ENCODE measurements at places on chromosomes 5 and 9.

DNA sequence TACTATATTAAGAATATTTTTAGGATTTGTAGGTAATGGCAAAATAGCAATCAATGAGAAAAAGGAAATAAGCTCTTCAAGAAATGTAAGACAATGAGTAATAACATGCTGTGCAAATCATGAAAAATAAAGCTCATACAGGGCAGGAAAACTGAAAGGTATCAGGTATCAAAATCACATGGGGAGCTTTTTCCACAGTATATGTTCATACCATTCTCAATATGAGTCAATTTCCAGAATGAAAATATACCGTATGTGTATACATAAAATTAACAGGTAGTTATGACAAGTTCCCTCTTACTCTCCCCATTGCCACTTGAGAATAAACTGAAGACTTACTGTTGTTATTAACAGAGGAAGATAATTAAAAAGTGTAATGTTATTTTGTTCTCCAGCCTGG lies 35.9 kb downstream of the EFCAB9 start:
- no peak for DNase-seq

DNA sequence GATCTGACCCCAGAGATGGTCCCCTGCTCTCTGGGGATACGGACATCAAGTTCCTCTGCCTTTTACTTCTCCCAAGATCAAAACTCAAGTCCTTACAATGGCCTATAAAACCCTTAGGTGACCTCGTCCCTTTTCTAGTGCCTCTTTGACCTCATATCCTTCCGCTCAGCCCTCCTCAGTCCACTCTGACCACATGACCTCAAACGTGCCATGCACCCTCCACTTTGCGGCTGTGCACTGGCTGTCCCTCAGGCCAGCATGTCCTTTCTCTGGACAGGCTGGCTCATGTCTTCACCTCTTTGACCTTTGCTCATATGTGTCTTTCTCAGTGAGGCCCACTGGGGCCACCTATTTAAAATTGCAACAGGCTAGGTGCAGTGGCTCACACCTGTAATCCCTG lies 14.7 kb downstream of the TRMO start:
- no peak for DNase-seq

DNA sequence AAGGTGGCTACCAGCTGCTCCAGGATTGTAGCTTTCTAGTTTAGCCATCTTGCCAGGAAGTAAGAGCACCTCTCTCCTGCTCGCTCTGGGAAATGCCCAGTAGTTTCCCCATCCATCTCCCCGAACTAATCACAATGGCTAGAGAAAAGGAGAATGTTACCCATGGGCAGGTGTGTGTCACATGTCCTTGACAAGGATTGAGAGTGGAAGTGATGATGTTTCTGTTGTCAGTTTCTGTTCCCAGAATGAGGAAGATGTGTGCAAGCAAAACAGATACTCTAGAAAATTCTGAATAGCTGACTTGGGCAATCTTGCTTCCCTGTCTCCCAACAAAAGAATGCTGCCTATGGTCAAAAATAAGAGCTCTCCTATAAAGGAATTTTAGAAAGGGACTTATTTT lies 429.5 kb downstream of the EBF1 start:
- DNase-seq, result no peak

GRCh38 chr5:55177078-55177477 lies 4.1 kb upstream of the CDC20B start:
- DNase-seq, result no peak

DNA sequence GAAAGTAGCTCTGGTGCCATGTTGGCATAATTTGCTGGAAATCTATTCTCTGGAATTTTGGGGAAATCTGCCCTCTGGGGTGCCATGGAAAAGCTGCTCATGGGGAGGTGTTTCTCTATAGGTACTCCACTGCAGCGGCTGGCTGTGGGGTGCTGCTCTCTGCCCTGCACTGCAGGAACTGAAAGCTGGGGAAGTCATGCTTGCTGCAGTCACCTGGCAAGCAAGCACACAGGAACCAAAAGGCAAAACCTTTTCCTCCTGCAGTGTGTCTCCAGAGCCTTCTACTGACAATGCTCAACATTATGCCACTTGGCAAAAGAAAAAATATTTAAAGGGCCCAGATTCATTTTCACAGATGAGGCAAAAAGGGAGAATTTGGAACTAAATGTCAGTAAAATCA lies 25.8 kb upstream of the CARNMT1 start:
- no peak for DNase-seq

- DNase-seq, result no peak
These were observed 2.6 kb upstream of the DAPK1 start for GRCh38 chr9:87494970-87495471.

DNA sequence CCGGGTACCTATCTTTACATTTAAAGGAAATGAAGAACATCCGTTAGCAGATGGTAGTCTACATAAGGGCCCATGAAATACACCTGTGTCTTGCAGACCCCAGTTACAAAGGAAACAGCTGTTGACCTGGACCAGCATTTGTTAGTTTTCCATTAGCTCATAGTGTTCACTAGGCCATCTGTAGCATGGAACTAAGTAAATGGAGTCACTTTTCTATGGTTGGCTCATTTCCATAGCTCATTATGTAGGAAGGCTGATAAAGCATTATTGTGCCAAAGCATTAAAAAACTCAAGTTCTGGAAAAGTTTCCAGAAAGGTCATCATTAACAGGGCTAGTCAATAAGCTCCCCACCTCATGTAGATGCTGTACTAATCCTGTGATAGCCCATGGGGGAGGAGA lies 62.1 kb downstream of the PCSK1 start:
- no peak for DNase-seq

- no peak for DNase-seq
These were observed 199.3 kb upstream of the ACTBL2 start for GRCh38 chr5:57681942-57682341.

DNA sequence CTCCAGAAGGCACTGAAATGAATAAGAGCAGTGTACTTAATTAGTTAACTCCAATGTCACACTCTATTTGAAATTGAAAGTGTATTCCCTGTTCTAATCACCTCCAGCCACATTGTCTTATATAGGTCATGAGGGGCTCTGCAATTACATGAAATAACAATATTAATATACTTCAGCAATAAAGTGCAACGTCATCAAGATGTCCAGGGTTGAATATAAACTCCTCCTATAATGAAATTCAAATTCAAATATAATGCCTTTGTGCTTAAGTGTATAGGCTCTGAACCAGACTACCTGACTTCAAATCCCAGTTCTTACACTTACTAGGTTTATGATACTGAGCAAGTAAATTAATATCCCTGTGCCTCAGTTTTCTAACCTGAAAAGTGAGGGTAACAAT lies 195.6 kb upstream of the SMC2 start:
- DNase-seq, result no peak

GRCh38 chr5:43420241-43420640 lies 8.1 kb upstream of the CCL28 start:
- DNase-seq, result no peak

DNA sequence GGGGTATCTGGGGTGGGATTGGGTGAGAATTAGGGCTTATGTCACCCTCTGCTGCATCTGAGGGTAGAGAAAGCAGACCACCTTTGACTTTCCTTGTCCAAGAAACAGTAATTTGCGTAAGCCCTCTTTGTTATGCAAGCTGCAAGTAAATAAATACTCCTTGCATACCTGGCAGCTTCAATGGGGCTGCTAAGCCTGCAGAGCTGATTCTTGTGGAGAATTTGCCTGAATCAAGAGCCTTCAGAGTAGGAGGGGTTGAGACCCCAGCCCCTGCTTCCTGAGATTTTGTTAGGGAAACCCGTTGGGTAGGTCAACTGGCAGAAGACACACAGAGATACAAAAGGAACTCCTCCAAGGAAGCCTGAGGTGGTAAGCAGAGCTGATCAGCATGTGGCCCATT lies 515.1 kb downstream of the DMAC1 start:
- DNase-seq, result no peak

- DNase-seq, result no peak
These were observed 20.4 kb downstream of the ACO1 start for GRCh38 chr9:32404856-32405255.
